ENCODE measurements at places on chromosomes 6 and 20. TPM values are rescaled to one million over a fixed set of nuclear protein-coding genes. Genes with fewer than 3 reads are reported as not detected.

GRCh38 chr20:44901974-44902373 is 7.9 kb upstream of the PABPC1L start:
- peak overlapping the region; percentile 51 for H3K27ac ChIP-seq
- DNase-seq = no peak
- no peak overlapping the region for H3K4me3 ChIP-seq
- H3K27me3 ChIP-seq = no peaks in the 10 kb centered on the region

DNA sequence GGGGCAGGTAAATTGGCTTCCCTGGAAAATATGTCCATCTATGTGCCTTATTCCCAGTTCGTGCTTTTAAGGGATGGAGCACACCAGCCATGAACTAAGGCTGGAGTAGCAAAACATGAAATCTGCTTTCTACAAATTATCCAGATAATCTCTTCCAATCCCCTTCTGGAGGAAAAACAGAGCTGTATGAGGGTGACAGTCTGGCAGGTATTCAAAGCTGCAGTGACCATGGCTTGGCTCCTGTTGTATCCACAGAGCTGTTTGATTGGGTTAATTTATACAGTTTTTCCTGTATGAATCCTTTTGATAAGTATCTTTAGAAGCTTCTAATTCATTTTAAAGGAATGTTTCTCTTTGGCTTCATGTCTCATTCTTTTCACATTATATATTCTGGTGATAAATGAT is 144.4 kb downstream of the AIG1 start:
- H3K4me1 ChIP-seq = peaks cover 8% of the 10 kb centered on the region
- peaks cover 12% of the 10 kb centered on the region for H3K36me3 ChIP-seq
- no peak for DNase-seq

DNA sequence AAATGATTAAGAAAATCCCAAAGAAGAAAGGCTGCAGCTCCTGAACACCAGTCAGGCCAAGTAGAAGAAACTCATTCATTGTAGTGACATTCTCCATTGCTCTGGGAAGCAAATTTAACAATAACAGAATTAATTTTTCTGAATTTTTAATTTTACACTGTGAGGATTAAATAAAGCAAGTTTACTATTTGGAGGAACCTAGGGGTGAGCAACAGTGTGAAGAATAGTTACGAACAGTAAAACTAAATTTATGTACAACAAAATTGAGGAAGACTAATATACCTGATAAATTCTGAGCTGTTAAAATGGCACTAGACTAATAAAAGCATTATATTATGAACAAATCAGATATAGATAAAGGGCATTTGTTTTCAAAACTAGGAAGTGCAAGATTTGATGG is at the start of gene OR12D3:
OR12D3 (minus strand) TSS at position 101 of the 400 bp plus-strand sequence; CDS start at position 97, 4 bp downstream.
- no peak within 1 kb of the TSS for H3K27ac ChIP-seq
- no peak within 1 kb of the TSS for H3K4me3 ChIP-seq
- H3K36me3 ChIP-seq = no peaks in the 10 kb centered on the region
- peaks cover 27% of the 10 kb centered on the region for H3K27me3 ChIP-seq

DNA sequence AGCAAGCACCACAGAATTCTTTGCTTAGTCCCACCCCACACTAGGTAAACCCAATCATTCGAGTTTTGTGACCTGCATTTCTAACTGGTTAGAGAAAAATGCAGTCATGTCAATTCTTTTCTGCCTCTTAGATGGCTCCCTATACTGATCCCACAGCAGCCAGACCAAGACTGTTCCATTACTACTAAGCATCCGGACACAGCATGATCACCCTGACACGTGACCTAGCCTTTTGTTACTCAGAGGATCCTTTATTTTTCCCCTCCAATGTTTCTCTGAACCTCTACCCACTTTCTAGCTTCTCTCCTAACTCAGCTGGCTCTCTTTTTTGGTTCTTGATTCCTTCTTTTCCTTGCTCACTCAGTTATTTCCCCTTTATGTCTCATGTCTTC is 87.9 kb downstream of the PDE10A start:
- H3K36me3 ChIP-seq = no peaks in the 10 kb centered on the region
- H3K4me3 ChIP-seq = no peak overlapping the region
- no peak for DNase-seq
- H3K27me3 ChIP-seq = no peaks in the 10 kb centered on the region
- no peak overlapping the region for H3K27ac ChIP-seq

- peaks cover 2% of the 10 kb centered on the region for H3K27me3 ChIP-seq
- H3K4me3 ChIP-seq = no peak overlapping the region
- no peaks in the 10 kb centered on the region for H3K36me3 ChIP-seq
- peaks cover 7% of the 10 kb centered on the region for H3K4me1 ChIP-seq
- H3K27ac ChIP-seq = no peak overlapping the region
Measured at GRCh38 chr6:47141171-47141570, 99.0 kb upstream of the ADGRF1 start.

DNA sequence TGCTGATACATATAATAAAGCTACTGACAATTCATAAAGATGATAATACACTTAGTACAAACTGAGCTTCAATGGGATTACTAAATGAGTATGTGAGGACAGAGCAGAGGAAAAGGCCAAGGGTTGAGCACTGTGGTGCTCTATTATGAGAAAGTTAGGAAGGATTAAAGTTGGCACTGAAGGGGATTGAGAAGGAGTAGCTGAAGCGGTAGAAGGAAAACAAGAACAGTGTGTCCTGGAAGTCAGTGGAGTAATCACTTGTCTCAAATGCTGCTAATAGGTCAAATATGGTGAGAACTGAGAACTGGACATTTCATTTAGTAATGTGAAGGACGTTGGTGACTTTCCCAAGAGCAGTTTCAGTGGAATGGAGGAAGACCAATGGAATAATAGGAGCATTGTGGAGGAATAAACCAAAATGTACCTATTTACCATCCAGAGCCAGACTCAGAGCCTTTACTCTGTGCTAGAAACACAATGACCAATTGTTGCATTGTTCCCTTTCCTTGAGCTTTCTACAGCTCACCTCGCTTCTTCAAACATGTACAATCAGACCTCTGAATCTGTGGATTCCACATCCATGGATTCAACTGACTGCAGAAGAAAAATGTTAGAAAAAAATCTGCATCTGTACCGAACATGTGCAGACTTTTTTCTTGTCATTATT is 255.9 kb downstream of the LAMA2 start:
- H3K27ac ChIP-seq = no peak overlapping the region
- H3K27me3 ChIP-seq = peaks cover 8% of the 10 kb centered on the region
- no peak for DNase-seq
- H3K4me3 ChIP-seq = no peak overlapping the region
- H3K36me3 ChIP-seq = no peaks in the 10 kb centered on the region

DNA sequence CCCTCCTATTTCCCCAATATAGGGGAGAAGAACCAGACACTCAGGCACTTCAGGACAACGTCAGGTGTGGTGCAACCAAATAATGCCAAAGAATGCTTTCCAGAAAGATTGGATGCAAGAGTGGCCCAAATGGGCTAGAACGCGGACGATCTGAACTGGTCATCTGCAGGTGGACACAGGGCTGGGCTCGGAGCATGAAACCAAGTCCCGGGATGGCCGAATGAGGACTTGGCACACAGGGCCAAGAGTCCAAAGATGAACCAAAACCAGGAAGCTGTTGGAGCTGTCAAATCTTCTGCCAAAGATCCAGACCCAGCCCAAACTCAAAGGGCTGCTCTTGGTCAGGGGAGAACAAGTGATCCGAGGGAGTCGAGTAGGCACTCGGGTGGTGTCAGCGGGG is 143.9 kb upstream of the ARID1B start:
- no peak for DNase-seq
- no peaks in the 10 kb centered on the region for H3K36me3 ChIP-seq
- no peaks in the 10 kb centered on the region for H3K27me3 ChIP-seq
- no peak overlapping the region for H3K27ac ChIP-seq

GRCh38 chr20:23659989-23660837 is 22.5 kb upstream of the CST3 start:
- no peak overlapping the region for H3K27ac ChIP-seq
- H3K27me3 ChIP-seq = peaks cover 6% of the 10 kb centered on the region
- no peaks in the 10 kb centered on the region for H3K4me1 ChIP-seq
- no peak for DNase-seq
- H3K36me3 ChIP-seq = no peaks in the 10 kb centered on the region
- no peak overlapping the region for H3K4me3 ChIP-seq

DNA sequence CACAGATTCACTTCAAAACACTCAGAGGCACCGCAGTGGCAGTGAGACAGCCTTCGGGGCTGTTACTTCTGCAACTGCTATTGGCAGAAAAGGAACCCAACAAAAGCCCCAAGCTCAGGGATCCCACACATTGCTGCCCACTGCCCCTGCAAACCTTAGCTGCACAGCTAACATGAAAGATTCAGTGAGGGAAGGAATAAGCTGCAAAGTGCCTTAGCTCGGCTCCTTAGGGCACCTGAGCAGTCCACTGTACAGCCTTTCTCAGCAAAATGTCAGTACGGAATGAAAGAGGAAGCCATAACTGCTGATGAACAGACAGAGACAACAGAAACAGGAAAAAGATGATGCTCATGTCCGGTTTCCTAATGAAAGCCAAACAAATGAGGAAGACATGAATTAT is 179.7 kb upstream of the SHLD1 start:
- peak overlapping the region; percentile 9 for H3K4me3 ChIP-seq
- H3K4me1 ChIP-seq = peaks cover 41% of the 10 kb centered on the region
- H3K36me3 ChIP-seq = peaks cover 49% of the 10 kb centered on the region
- peak overlapping the region; percentile 86 for H3K27ac ChIP-seq
- no peaks in the 10 kb centered on the region for H3K27me3 ChIP-seq

DNA sequence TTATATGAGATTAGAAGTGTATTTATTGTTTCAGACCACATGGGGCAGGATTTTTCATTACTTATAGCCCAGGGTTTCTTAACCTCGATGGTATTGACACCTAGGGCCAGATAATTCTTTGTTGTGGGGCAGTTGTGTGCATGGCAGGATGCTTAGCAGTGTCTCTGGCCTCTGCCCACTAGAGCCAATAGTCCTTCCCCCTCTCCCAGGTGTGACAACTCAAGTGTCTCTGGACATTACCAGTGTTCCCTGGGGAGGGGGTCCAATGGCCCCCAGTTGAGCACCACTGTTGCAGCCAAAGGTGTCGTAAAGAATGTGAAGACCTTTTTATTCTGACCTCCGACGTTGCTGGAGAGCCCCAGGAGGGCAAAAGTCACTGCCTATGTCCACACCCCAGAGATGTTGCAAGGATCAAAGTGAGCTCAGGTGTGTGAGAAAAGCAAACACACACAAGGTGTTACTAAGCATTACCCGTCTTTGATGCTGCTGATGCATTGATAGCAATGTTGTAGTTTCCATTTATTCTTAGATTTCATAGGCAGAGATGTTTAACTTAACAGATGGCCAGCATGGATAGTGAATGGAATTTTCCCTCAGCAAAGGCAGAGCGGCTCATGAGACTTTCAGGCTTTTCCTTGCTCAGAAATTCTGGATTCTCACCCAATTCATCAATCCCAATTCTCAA is 22.2 kb downstream of the BANF2 start:
- DNase-seq = no peak
- no peaks in the 10 kb centered on the region for H3K36me3 ChIP-seq
- H3K4me1 ChIP-seq = no peaks in the 10 kb centered on the region

- H3K4me3 ChIP-seq = no peak overlapping the region
- no peak overlapping the region for H3K27ac ChIP-seq
- H3K27me3 ChIP-seq = peaks cover 74% of the 10 kb centered on the region
Measured at GRCh38 chr6:149934249-149935156, 7.3 kb upstream of the ULBP2 start.

PRDM13 gene
- not detected for total RNA-seq

WFDC12 gene
- total RNA-seq = not detected

TMEM151B gene
- total RNA-seq = 0.09 TPM

NFYA gene
- 38.2 TPM for total RNA-seq
